Osteocyte (in vitro differentiated cells): ENCODE measurements at places on chromosomes 1 and 21. TPM values are rescaled to one million over a fixed set of nuclear protein-coding genes. Genes with fewer than 3 reads are reported as not detected.

- DNase-seq: no peak
These were observed 9.0 kb downstream of the UMODL1 start for GRCh38 chr21:42079939-42080787.

The ADGRB2 gene
- total RNA-seq: 8.2 and 8.4 TPM in 2 replicates

- DNase-seq: no peak
These were observed 12.7 kb downstream of the TNNT2 start for GRCh38 chr1:201364808-201365105.

DNA sequence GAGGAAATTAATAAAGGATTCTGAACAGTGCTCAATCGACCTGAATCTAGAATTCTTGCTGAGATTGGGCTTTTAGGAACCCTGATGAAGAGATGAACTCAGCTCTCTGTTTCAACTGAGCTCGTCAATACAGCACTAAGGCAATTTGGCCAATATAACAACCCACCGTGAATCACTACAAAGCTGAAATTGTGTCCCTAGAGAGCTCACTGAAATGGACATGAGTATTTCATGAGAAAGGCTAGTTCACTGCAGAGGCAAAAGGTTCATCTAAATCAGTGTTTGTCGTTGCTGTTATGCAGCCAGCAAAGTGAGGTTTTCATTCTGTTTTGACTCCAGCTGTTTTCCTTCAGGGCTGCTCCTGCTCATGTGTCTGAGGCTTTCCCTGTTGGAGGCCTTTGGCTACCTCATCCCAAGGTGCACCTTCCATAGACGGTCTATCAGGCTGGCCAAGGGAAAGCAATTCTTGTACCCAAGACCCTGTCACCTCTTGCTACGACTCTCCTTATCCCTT lies 83.5 kb downstream of the URB2 start:
- no peak for DNase-seq

GRCh38 chr21:36193200-36193599 lies 36.6 kb downstream of the DOP1B start:
- DNase-seq: no peak

GRCh38 chr21:27643326-27643725 lies 676.4 kb upstream of the ADAMTS5 start:
- DNase-seq: no peak

DNA sequence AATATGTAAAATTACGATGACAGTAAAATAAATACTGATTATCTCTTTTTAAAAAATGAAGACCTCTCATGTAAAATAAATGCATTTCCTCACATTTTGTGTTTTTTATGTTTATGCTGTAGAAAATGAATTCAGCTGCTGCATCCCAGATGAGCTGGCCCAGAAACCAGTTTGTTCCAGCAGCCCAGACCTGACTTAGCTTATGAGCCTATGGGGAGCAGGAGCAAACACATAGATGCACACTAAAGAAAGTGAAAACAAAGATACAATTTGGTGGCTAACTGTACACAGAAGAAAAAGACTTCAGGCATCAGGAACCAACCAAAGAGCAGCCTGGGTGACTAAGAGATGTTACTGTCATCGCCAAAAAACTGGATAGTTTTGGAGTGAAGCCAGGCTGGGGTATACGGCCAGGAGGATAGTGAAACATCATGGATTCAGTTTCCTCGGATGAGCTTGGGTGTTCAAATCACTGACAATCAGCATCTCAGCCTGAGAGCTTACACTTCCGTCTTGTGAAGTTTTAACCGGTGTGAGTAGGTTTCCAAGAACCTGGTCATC lies 113.9 kb upstream of the BACE2 start:
- no peak for DNase-seq

The SYTL1 gene
- total RNA-seq: 0.46 and 0.97 TPM in 2 replicates

- no peak for DNase-seq
These were observed 61.6 kb downstream of the PTPRC start for GRCh38 chr1:198700396-198700795.

The ABCA4 gene
- total RNA-seq: 6.0 and 6.6 TPM in 2 replicates

The USH2A gene
- not detected in 2 replicates for total RNA-seq

DNA sequence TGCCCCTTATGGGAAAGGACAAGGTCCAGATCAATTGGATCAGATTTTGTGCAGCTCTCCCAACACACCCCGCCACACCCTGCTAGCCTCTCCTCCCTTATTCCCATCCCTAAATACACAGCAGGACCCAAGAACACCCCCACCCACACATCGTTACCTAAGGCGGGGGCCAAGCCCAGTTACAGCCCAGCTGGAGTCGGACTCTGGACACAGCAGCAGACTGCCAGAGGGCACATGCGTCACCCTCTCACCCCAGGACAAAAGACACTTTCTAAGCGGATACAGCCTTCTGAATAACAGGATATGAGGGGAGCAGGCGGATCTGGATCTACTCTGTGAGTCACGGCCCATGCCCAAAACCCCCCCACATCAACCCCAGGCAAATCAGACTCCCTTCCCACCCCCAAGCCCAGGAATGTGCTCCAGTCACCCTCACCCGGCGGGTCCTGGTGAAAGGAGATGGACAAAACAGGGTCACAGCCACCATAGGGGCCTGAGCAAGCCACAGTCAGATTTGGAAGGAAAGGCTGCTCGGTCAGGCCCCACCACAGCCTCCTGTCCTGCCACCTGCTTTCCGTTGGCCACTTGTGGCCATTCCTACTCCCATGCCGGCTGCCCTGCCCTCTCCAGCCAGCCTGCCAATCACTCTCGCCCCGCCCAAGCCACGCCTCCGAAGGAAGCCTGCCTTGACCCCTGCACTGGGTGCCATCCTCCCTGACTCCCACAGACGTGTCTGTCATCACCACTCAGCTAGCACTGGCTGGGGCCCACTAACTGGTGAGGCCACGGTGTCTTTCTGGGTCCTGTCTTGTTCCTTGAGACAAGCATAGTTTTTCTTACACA lies 4.0 kb downstream of the S100A16 start:
- DNase-seq: peak; percentile 88

The BARHL2 gene
- total RNA-seq: not detected in 2 replicates

DNA sequence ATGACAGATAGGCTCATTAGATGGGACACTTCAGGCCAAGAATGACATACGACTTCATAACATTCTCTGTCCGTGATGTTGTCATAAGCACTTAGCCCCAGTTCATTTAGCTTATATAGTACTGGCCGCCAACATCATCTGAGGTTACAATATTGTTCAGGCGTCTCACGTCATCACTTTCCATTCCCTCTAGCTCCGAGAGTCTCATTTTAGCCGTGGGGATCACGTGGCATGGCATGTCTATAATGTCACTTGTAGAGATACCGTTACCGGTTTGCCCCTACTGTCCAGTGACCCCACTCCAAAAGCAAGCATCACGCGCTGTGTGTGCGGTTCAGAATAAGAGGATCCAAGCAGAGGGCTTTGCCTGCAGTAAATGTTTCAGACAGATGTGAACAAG lies 34.6 kb upstream of the HEATR1 start:
- DNase-seq: no peak

DNA sequence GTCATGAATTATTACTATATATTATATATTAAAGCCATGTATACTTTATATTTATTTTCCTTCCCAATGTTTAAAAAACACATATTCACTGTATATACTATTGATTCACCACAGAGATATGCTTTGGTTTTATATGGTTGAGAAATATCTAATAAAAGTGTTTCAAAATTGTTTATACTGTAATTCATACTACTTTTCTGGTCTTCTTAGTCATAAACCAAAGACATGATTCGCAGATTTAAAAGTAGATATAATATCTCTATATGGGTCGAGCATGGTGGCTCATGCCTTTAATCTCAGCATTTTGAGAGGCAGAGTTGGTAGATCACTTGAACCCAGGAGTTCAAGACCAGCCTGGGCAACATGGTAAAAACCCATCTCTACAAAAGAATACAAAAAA lies 738.4 kb downstream of the USP25 start:
- DNase-seq: no peak

The OR2W3 gene
- 0.52 and 0.75 TPM in 2 replicates for total RNA-seq

GRCh38 chr1:94324178-94324544 lies 86.8 kb upstream of the ARHGAP29 start:
- no peak for DNase-seq

DNA sequence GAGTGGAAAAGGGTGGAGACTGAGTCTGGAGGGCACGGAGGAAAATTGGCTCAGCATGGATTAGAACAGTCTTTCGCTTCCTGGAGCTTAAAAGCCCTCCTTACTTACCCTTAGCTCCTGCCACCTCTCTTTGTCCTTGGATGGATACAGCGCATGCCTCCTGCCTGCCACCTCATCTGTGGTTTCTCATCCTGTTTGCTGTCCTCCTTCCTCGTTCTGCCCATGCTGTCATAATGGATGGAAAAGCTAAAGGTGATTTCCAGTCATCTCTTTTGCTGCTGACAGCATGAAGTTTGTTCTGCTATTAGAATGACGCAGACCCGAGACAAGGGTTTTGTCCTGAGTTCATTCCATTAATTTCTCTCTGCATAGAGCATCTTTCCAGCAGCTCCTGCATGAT lies 425.9 kb downstream of the KIF26B start:
- DNase-seq: no peak

DNA sequence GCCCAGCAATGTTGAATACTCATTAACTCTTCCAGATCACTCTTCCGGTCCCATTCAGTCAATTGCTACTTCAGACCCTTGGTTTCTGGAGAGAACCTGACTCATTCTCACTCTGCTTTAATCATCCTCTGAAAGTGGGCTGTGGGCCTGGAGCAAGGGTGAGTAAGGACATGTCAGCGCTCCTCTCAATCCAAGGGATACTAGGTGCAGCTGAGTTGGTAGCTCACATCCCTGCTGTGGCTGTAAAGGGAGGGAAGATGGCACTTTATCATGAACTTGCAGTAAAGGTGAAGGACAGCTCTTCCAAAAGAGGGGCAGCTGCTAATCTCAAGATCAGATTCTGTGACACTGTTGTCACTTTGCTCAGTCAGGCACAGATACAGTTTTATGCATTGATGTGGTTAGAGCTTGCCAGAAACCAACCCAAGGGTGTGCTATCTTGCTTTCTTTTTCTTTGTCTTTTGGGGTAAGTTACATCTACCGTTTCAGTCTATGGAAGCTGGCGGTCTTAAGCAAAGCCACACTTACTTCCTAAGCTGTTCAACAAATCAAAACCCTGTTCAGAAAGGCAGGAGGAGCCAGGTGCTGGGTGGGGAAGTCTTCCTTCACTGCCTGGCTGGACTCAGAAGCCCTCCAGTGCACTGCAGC lies 26.5 kb upstream of the NTPCR start:
- no peak for DNase-seq

GRCh38 chr1:182147136-182147820 lies 85.8 kb upstream of the ZNF648 start:
- no peak for DNase-seq

The C1orf141 gene
- not detected in 2 replicates for total RNA-seq

The NBPF6 gene
- not detected in 2 replicates for total RNA-seq

- no peak for DNase-seq
These were observed 28.1 kb downstream of the ARHGEF10L start for GRCh38 chr1:17567582-17567981.

- DNase-seq: no peak
These were observed 142.4 kb downstream of the ADGRL4 start for GRCh38 chr1:78864175-78864574.

GRCh38 chr1:20988943-20989342 lies 187.8 kb downstream of the EIF4G3 start:
- no peak for DNase-seq

GRCh38 chr1:15724949-15725880 lies 10.8 kb upstream of the SLC25A34 start:
- DNase-seq: no peak

The DEPDC1 gene
- total RNA-seq: 4.9 and 6.5 TPM in 2 replicates

- DNase-seq: no peak
These were observed 549 bp downstream of the PARS2 start for GRCh38 chr1:54763816-54764132.

The PRAMEF6 gene
- total RNA-seq: not detected in 2 replicates

- peak; percentile 91 for DNase-seq
These were observed 44.0 kb downstream of the YARS1 start for GRCh38 chr1:32773018-32773763.

DNA sequence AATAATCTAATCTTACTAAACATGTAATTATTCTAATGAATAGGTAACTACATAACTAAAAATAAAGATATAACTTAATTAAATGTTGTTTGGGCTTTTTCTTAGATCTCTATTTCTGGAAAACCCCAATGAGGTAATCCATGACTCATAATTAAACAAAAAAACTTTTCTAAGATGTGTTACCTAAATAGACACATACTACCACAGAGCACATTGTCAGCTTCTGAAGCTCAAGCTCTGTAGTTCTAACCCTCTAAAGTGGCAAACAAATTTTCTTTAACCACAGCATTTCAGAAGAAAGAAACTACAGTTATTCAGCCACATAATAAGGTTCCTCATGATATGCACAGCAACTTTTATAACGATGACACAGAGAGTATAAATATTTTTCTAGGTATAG lies 4.2 kb downstream of the OR6K3 start:
- DNase-seq: no peak

The SERPINC1 gene
- 0.40 TPM in 1 of 2 replicates, not detected in the other for total RNA-seq

The PHLDA3 gene
- 50.6 and 55.5 TPM in 2 replicates for total RNA-seq

The GJC2 gene
- total RNA-seq: 1.6 TPM in 2 replicates

- no peak for DNase-seq
These were observed 3.6 kb upstream of the PPP2R5A start for GRCh38 chr1:212281590-212281989.

DNA sequence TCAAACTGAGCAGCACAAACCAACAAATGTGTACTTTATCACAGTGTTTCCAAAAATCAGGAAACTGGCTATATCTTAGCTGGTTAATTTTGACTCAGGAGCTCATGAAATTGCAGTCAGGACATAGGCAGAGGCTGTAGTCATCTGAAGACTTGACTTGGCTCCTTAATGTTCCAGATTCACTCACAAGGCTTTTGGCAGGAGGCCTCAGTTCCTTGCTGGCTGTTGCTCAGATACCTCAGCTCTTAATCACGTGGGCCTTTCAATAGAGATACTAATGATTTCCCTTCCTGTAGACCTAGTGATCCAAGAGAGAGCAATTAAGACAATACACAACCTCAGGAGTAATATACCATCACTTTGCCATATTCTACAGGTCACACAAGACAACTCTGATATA lies 537.7 kb downstream of the BRINP3 start:
- no peak for DNase-seq

The ERO1B gene
- total RNA-seq: 4.8 and 4.9 TPM in 2 replicates

GRCh38 chr1:156226782-156227181 lies 14.0 kb downstream of the PMF1 start:
- DNase-seq: no peak

The CADM3 gene
- 0.13 TPM in 1 of 2 replicates, not detected in the other for total RNA-seq

The TM2D1 gene
- 53.2 and 56.9 TPM in 2 replicates for total RNA-seq

- DNase-seq: no peak
These were observed 165.7 kb upstream of the SGIP1 start for GRCh38 chr1:66368261-66368660.

- no peak for DNase-seq
These were observed 89.5 kb upstream of the CD53 start for GRCh38 chr1:110783292-110783918.

The RAB25 gene
- total RNA-seq: not detected in 2 replicates

The RSPO1 gene
- total RNA-seq: not detected in 2 replicates

DNA sequence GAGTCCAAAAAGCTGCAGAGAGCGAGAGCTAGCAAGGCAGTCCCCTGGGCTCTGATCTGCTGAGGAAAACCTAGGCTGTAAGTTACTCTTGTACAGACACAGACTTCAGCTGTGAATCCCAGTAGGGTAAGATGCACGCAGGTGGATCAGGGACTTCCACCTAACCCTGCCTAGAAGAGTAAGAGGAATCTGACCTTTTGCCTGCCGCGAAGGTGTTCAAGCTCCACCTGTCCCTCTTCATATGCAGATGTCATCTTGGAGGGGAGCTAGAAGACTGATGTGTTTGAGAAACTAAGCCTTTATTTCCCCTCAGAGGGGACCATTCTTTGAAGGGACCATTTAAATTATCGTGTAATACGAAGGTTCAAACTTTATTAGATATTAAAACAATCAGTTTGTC lies 108.6 kb upstream of the USP24 start:
- DNase-seq: no peak

The SELE gene
- total RNA-seq: not detected in 2 replicates
